Stimulated activated CD8-positive, alpha-beta memory T cell treated with anti-CD3 and anti-CD28 coated beads, Interleukin-7, amount 100 ng/mL, for 1 hour (primary cell): ENCODE measurements at places on chromosomes 16 and 17.

- no peak for DNase-seq
Measured at GRCh38 chr17:11039342-11039741, 201.5 kb upstream of the PIRT start.

DNA sequence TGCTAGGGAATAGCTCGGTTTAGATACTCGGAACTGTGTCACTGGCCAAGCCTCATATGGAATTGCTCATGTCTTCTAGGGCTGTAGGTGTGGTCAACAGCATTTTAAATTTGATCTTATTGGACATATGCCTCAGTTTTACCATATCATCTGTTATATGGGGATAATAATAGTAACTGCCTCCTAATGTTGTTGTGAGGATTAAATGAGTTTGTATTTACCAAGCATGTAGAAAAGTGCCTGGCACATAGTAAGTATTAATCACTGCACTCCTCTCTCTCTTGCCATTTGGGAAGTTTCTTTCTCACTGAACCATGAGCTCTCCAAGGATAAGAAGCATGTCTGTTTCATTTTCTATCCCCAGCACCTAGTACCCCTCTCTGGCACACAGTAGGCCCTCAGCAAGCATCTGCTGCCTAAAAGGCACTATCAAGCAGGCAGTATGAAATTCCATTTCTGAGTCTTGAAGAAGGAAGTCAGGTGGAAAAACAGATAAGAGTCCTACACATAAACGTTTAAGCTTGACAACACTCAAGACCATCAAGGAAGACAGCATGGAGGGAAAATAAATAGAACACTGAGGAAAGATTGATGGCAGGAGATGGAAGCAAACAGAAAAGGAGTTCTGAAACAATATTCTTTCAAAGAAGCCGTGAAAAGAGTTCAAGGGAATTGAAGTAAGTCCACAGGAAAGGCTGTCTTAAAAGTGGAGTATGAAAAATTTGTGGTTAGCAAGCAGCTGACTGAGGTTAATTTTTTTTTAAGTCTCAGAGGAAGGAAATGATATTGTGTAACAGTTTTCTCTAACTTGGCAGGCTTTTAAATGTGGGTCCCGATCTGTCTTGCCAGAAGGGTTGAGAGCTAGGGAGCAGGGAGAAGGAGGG is 2.2 kb upstream of the ATP6V0A1 start:
- DNase-seq = no peak

GRCh38 chr17:29760279-29761039 is 137.7 kb upstream of the CORO6 start:
- peak; percentile 17 for DNase-seq

DNA sequence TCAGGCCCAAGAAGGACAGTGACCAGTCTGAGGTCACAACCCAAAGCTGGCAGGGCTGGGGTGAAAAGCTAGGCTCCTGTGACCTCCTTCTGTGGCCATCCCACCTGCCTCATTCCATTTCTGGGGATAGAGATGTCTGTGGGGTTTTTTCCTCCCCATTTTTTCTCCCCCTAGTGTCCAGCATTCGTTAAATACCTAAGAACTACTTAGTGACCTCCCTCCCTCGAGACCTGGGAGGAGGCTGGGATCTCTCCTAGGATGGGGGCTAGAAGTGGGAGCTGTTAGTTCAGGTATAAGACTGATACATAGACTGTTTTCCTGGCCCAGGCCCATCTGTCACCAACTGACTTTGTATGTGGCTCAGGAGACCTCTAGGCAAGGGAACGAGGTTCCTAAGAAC is 20.5 kb upstream of the STAC2 start:
- no peak for DNase-seq
